ENCODE measurements at places on chromosomes 6 and 20.

GRCh38 chr6:109687271-109687761 lies 3.7 kb downstream of the AK9 start:
- peak; percentile 64 for DNase-seq

GRCh38 chr6:143531720-143532499 lies 20.4 kb upstream of the FUCA2 start:
- no peak for DNase-seq

DNA sequence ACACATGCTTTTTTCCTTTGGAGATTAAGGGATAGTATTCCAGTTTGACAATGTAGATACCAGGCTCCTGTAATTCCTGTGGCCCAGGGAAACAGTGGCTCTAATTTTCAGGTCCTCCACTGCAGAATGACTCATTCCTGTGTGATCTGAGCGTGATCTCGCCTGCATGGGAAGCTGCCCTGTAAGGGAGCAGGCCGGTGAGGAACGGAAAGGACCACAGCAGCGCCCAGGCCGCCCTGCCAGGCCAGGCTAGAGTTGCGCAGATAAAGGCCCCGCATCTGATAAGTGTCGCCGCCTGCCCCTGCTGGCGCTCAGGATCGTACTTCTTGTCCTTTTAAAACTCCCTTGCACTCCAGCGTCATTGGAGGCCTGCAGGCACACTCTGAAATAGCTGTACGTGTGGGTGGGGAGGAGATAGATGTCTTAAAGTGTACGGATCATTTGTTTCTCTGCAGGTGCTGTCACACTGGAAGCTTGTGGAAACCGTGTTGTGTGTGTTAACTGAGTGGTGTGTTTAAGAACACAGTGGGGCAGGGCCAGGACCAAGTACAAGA lies 60.7 kb downstream of the SYNJ2 start:
- DNase-seq, result peak; percentile 78

- DNase-seq, result no peak
Observed at GRCh38 chr6:148365041-148365440, 22.4 kb downstream of the SASH1 start.

DNA sequence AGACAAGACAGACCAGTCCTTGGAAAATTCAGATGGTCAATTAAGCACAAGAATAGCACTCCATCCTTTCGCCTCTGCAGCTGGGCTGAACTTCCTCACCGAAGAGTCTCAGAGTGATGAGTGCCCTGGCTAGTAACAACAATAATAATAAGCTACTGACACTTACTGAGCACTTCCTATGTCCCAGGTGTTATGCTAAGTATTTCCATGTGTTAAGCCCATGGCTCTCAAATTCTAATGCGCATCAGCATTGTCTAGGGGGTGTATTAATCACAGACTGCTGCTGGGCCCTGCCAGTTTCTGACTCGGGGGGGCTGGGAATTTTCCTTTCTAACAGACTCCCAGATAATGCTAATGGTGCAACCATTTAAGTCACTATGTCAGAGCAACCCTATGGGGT lies 118.2 kb upstream of the LRFN2 start:
- no peak for DNase-seq

- DNase-seq, result no peak
Observed at GRCh38 chr6:2944405-2945152, 26.8 kb downstream of the SERPINB6 start.

- DNase-seq, result no peak
Observed at GRCh38 chr6:35178932-35179832, 34.6 kb upstream of the SCUBE3 start.

GRCh38 chr6:35713006-35713767 lies 23.6 kb upstream of the ARMC12 start:
- no peak for DNase-seq

GRCh38 chr6:122068291-122068769 lies 331.1 kb upstream of the HSF2 start:
- no peak for DNase-seq

DNA sequence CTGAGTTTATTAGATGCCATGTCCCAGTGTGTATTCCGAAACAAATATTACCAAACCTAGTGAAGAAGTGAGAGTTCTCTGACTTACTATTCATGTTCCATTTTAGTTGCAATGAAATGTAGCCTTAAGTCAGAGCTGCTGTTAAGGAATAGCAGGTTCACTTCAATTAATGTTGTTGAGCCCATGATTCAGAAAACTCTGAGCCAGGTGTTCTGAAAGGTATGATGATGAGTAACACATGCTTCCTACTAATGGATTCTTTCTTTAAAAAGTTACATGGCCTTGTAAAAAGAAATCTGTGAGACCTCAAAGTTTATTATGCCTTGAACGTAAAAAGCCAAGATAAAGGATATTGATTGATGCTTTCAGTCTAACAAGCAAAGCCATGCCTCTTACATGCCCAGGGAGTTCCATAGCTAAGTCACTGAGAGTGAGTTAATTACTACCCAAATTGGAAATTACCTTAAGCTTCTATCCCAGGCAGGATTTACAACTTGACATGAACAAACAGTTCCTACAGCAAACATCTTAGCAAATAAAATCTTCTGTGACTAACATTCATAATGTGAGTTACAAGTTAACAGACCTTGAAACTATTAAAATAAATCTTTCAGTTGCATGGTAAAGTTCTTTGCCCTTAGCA lies 122.9 kb downstream of the AKAP7 start:
- DNase-seq, result peak; percentile 30

DNA sequence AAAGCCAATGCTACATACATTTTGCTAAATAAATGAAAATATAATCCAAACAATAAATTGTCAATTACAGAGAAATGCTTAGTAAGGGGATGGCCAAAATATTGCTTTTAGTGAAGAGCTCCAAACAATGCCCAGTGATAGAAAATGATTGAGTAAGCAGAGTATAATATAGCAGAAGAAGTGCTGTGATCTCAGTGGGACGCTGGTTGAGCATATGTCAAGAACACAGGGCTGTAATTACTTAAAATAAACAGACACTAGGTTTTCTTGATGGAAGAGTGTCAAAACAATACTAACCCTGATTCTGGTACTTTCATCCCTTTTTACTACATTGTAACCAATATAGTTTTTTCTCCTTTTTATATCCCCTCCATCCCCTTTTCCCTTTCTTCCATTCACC lies 150.3 kb downstream of the GRIK2 start:
- DNase-seq, result no peak

GRCh38 chr6:159201336-159201735 lies 32.1 kb downstream of the FNDC1 start:
- DNase-seq, result no peak
